ENCODE measurements at places on chromosomes 6 and 20.

DNA sequence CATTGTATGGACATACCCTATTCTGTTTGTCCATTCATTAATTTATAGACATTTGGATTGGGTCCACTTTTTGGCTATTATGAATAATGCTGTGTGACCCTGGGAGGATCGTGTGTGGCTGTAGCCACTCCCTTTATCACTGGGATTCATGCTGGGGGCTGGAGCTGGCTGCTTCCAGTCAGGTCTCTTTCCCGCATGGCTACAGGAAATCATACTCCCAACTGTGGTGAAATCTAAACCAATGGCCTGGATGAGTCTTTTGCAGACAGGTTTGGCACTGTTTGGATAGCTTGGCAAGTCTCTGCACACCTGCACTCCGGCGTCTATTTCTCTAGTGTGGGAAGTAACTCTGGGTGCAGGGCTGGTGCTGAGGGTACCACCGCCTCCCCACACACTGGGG lies 80.4 kb downstream of the RIN2 start:
- no peak for DNase-seq

DNA sequence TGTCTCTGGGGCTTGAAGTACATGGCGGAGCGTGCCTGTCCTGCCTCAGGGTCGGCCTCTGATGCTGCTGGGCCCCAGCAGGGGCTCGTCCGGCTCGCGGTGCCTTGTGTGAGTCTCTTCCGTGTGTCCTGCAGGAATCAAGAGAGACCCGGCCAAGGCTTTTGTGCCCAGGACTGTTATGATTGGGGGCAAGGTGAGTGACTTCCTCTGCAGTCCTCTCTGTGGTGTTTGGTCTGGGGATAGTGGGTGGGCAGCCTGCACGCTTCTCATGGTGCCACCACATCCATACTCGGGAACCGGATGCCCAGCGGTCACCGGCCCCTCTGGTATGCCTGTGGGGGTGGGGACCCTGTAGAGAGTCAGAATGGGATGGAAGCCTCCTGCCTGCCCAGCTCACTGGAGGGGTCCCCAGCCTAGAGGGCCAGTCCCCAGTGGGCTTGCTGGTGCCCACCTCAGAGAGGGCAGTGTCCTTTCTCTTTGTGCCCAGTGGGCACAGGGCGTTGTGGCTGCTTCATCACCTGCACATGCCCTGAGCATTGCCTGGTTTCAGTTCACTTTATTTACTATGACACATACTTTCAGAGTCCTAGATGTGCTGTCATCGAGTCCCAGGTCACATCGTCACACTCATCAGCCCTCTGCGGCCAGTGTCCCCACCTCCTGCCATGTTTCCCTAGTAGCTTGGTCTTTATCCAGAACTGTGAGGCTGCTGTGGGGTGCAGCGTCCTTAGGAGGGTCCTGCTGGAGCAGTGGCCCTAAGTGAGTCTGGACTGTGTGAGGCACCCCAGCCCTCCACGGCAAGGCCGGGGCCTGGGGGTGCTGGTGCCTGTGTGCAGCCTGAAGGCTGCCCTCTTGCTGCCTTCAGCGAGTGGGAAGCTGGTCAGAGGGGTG lies 40.7 kb downstream of the PYGB start:
- no peak for DNase-seq

DNA sequence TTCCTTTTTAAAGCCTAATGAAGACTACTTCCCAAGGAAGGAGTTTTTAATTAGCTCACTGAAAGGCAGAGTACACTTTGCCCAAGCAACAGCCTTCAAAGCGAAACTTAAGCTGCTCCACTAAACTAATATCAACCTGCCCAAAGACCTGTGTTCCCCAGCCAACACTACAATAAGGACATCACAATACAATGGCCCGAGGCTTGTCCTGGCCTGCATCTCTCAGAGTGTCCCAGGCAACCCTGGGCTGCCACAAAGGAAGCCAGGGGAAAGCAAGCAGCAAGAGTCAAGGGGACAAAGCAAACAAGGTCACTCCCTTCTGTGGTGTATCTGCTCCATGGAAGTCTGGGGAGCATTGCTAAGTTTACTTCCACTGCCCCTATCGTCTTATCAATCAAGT lies 52.3 kb downstream of the PIGU start:
- DNase-seq, result no peak

GRCh38 chr6:11210386-11211138 lies 21.9 kb downstream of the NEDD9 start:
- no peak for DNase-seq

- DNase-seq, result no peak
Measured at GRCh38 chr6:13234130-13234529, 94.2 kb downstream of the TBC1D7 start.

GRCh38 chr6:1856381-1856780 lies 246.7 kb downstream of the FOXC1 start:
- DNase-seq, result no peak

GRCh38 chr6:22271081-22271480 lies 25.8 kb downstream of the PRL start:
- no peak for DNase-seq

- no peak for DNase-seq
Measured at GRCh38 chr6:149277621-149278020, 39.9 kb upstream of the TAB2 start.

DNA sequence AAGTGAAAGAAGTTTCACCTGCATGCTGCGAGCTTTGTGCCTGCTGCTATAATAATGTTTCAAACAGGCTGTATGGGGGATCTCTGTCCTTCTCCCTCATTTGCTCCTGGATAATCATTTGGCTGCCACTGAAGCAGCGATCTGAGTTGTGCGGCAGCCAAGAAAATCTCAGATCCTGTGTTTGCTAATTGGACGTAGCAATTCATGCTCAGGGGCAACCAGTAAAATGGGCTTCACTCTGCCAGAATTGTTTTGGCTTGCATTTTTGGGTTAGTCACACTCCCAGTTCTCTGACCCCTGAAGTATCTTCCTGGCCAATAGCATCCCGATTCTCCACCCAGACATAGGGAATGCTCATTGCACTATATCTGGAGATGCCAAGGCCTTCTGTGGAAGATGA lies 13.7 kb upstream of the STXBP5 start:
- no peak for DNase-seq

GRCh38 chr6:126026001-126026400 lies 39.7 kb downstream of the TRMT11 start:
- DNase-seq, result no peak

GRCh38 chr20:50339466-50339901 lies 148.9 kb downstream of the CEBPB start:
- no peak for DNase-seq

DNA sequence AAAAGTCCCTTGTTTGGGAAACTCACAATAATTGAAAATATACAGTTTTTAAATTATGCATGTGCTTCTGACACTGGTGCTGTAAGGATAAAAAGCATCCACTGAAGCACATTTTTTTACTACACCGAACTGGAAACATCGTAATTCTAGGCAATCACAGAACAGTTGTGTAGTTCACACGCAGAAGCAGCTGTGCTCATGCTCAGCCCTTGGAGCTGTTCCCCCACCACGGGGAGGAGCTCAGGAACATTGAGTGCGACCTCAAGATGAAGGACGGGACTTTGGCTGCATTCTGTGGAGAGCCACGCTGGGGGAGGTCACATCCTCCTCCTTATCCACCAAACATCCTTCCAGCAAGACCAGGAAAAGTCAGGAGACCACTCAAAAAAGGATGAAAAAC lies 466.3 kb upstream of the CDH4 start:
- DNase-seq, result no peak

- DNase-seq, result no peak
Measured at GRCh38 chr6:112010328-112010727, 43.6 kb upstream of the CCN6 start.

DNA sequence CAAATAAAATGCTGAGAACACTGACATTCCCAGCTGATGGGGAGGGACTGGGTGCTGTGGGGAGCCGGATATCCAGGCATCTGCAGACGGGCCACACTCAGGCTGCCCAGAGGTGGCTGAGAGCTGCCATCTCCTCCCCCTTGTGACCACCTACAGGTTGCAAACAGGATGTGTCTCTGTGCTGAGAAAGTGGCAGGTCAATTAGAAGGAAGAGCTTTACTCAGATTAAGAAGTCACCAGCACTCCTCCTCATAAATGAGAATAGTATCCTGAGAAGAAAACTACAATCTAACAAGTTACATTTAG lies 63.0 kb downstream of the HUS1B start:
- DNase-seq, result no peak

DNA sequence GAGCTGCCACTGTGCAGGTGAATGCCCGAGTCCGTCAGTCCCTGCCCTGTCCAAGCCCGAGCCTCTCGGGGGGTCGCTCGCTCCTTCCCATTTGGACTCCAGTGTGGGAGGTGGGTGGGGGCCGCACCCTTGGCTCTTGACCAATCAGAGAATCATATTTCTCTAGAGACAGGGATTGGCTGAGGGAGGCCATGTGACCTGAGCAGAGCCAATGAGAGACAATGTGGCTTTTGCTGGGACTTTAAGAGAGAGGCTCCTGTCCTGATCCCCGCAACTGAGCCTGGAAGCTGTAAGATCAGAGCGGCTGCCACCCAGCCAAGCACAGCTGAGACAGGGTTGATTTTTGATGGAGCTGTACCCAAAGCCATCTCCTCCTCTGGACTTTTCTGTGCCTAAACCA lies 199.3 kb downstream of the TFAP2C start:
- no peak for DNase-seq

GRCh38 chr6:84228198-84228543 lies 728 bp upstream of the CEP162 start:
- no peak for DNase-seq

GRCh38 chr20:14955399-14955798 lies 618.0 kb upstream of the FLRT3 start:
- no peak for DNase-seq

DNA sequence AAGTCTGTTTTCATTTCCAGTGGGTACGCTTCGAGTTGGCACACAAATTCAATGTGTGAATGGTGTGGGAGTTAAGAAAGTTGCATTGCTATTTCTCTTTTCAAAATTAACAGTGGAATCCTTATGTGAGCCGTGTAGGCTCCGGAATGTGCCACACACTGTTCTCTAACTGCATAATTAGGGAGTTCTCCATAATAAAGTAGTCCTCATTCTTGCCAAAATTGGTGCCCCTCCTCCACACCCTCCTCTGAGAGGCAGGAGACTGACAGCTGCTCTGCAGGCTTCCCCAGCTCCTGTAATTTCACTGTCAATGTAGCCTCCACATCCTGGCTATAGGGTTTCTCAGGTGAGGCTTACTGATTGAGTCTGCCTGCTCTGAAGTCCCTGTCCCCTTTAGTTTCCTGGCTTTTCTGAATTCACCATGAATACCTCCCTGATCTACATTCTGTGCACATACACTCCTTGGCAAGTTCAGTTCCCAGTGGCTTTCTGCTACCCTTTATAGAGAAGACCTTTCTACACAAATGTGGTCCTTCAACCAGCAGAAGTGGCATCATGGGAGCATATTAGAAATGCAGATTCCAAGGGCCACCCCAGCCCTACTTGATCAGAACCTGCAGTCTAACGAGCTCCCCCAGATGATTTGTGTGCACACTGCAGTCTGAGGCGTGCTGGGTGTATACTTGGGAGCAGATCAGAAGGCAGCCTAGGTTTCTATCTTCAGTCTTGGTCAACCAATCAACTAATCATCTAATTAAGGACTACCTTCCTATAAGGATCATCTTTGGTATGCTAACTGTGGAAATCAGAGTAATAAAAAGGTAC lies 19.9 kb upstream of the CCN6 start:
- DNase-seq, result no peak

- no peak for DNase-seq
Measured at GRCh38 chr6:155084431-155085123, 89.5 kb downstream of the TIAM2 start.

DNA sequence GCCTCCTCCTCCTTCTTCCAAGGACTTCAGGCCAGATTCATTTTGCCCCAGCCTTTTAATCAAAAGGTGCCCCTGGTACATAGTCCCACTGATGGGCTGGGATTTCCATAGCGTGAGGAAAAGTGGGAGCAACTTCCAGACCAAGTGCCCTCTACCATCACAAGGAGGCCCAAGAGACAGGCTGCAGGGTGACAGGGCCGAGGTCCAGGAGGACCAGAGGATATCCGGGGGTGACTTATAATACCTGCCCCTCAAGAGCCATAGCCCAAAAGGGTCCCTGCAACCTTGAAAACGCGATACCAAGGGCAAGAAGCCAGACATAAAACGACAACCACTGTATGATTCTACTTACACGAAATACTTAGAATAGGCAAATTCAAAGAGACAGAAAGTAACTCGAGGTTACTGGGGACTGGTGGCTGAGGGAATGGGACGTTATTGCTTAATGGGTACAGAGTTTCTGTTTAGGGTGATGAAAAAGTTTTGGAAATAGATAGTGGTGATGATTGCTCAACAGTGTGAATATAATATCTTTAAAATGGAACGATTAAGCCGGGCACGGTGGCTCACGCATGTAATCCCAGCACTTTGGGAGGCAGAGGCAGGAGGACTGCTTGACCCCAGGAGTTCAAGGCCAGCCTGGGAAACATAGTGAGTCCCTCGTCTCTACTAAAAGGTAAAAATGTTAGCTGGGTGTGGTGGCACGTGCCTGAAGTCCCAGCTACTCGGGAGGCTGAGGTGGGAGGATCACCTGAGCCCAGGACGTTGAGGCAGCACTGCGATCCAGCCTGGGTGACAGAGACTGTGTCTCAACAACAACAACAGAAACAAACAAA lies 71.9 kb downstream of the NOL4L start:
- DNase-seq, result no peak

DNA sequence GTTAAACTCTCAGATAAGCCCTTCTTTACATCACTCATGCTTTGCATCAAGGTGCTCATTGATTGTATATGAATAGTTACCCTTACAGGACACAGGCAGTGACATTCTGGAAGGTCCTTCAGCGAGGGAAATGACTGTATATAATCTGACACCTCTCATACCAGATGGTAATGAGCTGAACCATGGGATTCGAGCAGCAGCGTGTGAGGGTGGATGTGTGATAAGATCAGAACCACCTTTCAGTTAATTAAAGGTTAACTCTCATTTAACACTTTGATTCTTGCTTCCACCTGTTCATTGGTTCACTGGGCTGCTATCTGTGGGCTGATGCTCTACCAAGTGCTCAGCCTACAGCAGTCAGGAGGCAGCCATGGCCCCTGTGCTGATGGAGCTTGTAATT lies 24.2 kb downstream of the NEDD9 start:
- DNase-seq, result no peak

DNA sequence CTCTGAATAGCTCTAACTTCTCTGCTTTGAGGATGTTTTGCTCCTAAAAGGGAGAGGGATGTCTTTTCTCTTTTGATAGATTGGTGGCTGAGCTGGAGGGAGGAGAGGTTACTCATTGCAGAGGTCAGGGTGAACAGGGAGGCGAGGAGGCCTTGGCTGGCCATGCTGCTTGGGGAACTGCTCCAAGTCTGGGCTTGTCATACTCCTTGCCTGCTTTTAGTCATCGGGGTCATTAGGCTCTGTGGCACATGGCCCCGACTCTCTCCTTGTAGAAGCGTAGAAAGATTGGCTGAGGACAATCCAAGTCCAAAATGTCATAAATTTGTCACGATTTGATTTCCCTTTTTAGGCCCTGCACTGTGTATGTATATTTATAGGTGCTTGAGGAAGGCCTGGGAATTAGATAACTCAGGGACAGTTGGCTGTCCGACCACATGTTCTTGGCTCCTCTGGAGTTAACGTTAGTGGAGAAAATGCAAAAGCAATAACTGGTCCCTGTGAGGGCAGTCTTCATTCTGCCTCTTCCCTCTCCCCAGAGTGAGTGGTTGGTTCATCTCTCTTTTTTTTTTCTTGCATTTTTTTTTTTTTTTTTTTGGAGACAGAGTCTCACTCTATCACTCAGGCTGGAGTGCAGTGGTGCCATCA lies 160.1 kb downstream of the SCP2D1 start:
- DNase-seq, result no peak

Data from right renal cortex interstitium (tissue), 3 donors.